Central memory CD8-positive, alpha-beta T cell (primary cell): ENCODE measurements at places on chromosomes 11 and 22.
A peak's percentile ranks its signal among the peaks of the same experiment; 100 is the strongest.

DNA sequence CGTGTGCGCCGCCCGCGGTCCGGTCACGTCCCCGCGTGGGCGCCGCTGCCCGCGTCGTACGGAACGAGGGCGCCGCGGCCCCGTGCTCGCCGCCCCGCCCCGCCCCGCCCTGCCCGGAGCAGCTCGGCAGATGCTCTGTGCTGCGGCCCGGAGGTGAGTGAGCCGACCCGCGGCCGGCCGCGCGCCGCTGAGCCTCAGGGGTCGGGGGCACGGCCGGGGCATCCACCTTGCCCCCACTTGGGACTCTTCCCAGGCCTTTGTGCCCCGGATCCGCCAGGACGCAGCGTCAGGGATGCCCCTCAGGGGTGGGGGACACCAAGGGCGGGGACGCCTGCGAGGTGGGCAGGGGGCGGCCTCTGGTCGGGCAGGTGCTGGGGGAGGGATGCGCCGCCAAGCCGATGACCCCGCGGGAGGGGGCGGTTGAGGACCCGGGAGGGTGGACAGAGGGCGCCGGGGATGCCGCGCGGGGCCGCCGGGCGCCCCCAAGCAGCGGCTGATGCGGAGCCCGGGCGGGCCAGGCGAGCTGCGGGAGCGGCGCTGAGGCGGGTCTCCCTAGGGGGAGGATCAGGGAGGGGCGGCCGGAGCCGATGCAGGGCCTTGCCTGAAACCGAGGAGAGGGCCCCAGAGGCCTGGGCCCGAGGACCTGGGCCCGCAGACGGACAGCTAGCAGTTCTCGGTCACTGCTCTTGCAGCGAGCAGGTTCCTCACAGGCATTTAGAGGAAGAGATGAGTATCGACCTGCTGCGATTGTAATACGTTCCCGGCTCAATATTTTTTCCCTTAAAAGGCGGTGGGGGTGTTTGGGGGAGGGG lies at the start of gene GNAZ:
Gene GNAZ, plus strand, starts transcription at position 102 of the 812 bp plus-strand sequence. CDS start 25,177 bp downstream, outside the sequence.
- peak within 1 kb of the TSS; percentile 85 for H3K4me3 ChIP-seq
- DNase-seq = no peak
- H3K27ac ChIP-seq = peak within 1 kb of the TSS; percentile 73
- H3K27me3 ChIP-seq = peaks cover 18% of the 10 kb centered on the region

DNA sequence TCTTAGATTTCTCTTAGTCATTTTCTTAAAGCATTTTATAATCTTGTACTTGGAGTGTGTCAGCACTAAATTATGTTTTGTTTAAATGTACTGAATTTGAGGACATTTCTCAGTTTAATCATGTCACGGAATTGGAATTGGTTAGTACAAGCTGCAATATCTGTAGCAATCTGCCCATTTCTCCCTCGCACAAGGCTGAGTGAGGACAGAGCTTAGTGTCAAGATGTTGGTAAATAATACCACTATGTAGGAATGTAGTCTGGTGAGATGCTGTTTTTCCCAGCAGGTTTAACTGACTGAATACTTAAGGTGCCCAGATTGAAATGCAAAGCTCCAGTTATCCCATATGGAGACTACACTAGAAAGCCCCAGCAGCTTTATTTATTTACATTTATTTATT lies 30.6 kb downstream of the SREBF2 start:
- H3K4me1 ChIP-seq = peaks cover 15% of the 10 kb centered on the region
- no peaks in the 10 kb centered on the region for H3K27me3 ChIP-seq
- no peak for DNase-seq
- peaks cover 12% of the 10 kb centered on the region for H3K36me3 ChIP-seq
- H3K27ac ChIP-seq = peak overlapping the region; percentile 72
- no peak overlapping the region for H3K4me3 ChIP-seq

- no peaks in the 10 kb centered on the region for H3K4me1 ChIP-seq
- no peak overlapping the region for H3K27ac ChIP-seq
- no peak for DNase-seq
- H3K4me3 ChIP-seq = no peak overlapping the region
- H3K36me3 ChIP-seq = no peaks in the 10 kb centered on the region
- no peaks in the 10 kb centered on the region for H3K27me3 ChIP-seq
These were observed 22.9 kb downstream of the GUCD1 start for GRCh38 chr22:24532075-24532474.

GRCh38 chr11:125025968-125026367 lies 37.1 kb upstream of the SLC37A2 start:
- H3K27ac ChIP-seq = no peak overlapping the region
- peaks cover 2% of the 10 kb centered on the region for H3K36me3 ChIP-seq
- DNase-seq = no peak
- H3K4me1 ChIP-seq = no peaks in the 10 kb centered on the region
- H3K4me3 ChIP-seq = no peak overlapping the region
